Ecto neural progenitor cell (in vitro differentiated cells): ENCODE measurements at places on chromosomes 16 and 17.

DNA sequence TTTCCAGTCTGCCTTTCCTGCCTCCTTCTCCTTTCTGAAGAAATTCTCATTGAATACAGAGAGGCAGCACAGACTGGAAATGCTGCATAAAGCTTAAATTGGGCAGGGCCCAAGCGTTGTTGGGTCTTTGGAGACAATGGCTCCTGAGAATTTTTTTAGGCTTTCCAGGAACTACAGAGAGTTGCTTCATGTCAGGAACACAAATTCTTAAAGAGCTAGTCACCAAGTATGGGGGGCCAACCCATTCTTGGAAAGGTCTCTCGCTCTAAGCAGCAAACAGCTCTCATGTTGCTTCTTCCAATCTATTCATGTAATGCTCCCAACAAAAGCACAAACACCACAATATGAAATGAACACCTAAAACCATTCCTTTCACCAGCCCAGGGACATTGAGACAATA is 6.9 kb downstream of the HNF1B start:
- DNase-seq, result no peak

DNA sequence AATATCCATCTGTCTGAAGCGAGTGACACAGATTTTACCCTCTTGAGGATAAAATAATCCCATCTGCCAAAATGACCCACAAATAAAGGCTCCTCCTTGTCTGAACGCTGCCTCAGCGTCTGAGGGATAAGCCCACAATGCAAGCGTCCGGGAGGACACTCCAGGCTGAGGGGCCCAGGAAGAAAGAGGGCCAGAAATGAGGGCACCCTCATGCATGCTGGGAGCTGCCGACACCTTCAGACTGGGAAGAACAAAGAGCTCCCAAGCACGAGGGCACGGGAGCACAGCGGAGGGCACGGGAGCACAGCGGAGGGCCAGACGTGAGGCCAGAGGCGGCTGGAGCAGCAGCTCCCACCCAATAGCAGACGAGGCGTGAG is 126.9 kb downstream of the ZNF778 start:
- DNase-seq, result no peak

GRCh38 chr17:60730273-60730672 is 52.6 kb downstream of the BCAS3 start:
- no peak for DNase-seq

GRCh38 chr17:37220607-37220953 is 155.2 kb upstream of the C17orf78 start:
- DNase-seq, result no peak

- DNase-seq, result no peak
Measured at GRCh38 chr16:56824331-56824730, 40.7 kb upstream of the SLC12A3 start.
